Activated T-cell treated with anti-CD3 and anti-CD28 coated beads, Interleukin-2, amount 50 U/mL, for 24 hours (primary cell): ENCODE measurements at places on chromosomes 3 and 15.

GRCh38 chr3:134060561-134061385, 31.0 kb upstream of the SLCO2A1 start:
- DNase-seq, result no peak

- no peak for DNase-seq
Measured at GRCh38 chr3:41477399-41478014, 278.2 kb downstream of the CTNNB1 start.

- no peak for DNase-seq
Measured at GRCh38 chr15:39651881-39652280, 71.0 kb downstream of the THBS1 start.

DNA sequence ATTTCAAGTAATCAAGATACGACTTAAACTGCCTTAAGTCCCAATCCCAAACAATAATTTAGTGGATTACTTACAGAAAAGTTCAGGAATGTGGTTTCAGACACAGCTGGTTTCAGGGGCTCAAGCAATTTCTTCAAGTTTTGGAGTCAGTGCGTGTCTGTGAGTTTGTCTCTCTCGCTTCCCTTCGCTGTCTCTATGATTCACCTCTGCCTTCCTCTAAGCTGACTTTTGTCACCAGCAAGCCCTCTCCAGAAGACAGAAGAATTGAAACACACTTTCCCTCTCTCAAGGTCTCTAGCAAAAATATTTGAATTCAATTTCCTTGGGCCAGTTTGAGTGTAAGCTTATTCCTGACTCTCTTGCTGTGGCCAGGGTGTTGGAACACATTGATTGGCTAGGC, 392.4 kb downstream of the EDEM1 start:
- DNase-seq, result no peak

DNA sequence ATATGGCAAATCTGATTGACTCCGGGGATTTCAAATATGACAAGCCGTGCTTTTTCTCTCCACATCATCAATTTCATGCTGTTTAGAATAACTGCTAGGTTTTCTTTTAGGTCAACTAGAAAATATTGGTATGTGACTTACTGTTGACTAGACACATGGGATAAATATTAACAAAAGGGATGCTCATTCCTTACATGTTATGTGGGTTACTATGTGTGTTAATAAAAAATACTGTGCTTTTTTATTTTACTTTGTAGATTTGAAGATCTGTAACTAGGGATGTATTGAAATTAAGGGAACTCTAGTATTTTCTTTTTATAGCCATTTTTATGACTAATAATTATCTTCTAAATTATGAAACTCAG, 264.6 kb upstream of the COL8A1 start:
- no peak for DNase-seq

DNA sequence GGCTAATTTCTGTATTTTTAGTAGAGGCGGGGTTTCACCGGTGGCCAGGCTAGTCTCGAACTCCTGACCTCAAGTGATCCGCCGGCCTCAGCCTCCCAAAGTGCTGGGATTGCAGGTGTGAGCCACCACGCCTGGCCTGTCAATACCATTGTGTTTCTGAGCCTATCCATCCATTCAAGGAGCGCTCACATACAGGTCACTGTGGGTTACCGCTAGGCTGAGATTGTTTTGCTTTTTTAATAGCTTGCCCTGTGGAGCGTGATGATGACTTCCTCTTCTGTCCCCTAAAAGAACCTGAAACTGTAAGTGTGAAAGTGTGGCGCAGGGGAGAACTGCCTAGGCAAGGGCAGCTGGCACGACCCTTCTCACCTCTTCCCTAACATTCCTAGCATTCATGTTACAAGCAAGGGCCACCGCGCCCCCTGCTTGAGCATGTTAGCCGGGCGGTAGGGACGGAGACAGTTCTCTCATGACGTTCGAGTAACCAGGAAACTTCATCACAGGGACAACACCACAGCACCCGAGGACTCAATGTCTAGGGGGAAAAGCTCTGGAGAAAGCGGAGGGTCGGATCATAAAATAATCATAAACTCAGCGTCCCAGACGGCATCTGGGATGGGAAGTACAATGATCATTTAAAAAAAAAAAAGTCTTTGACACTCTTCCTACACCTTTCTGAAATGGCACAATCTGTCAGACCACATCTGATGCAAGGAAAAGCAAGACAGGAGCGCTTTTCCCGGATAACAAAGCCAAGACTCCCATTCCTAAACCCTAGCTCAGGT, 790 bp downstream of the LAMP3 start:
- no peak for DNase-seq

DNA sequence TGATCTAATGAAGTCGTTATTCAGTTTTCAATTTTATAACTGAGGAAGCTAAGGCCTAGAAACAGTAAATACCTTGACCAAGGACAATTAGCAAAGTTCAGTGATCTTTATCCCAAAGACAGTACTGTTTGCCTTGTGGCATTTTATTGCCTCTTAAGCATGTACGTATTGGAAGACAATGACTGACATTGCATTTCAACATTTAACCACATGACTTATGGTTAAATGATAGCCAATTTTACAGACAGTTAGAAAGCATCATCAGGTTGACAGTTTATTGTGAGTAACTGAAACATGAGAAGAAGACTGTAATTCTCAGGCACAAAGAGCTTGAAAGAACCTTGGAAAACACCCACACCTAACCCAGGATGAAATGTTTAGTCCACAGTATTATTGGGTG, 390.8 kb upstream of the ZNF385D start:
- no peak for DNase-seq

GRCh38 chr3:60764870-60765269, 486.4 kb downstream of the FHIT start:
- no peak for DNase-seq

GRCh38 chr3:13484851-13485590, 4.9 kb downstream of the HDAC11 start:
- no peak for DNase-seq
